ENCODE measurements at places on chromosomes 4 and X. TPM values are rescaled to one million over a fixed set of nuclear protein-coding genes. Genes with fewer than 3 reads are reported as not detected.
A peak's percentile ranks its signal among the peaks of the same experiment; 100 is the strongest.

The SCML2 gene
- 1.4 TPM for total RNA-seq

The F8A2 gene
- total RNA-seq = not detected

The CFAP299 gene
- 1.1 TPM for total RNA-seq

The OTUD6A gene
- not detected for total RNA-seq

The CDX4 gene
- total RNA-seq = not detected

DNA sequence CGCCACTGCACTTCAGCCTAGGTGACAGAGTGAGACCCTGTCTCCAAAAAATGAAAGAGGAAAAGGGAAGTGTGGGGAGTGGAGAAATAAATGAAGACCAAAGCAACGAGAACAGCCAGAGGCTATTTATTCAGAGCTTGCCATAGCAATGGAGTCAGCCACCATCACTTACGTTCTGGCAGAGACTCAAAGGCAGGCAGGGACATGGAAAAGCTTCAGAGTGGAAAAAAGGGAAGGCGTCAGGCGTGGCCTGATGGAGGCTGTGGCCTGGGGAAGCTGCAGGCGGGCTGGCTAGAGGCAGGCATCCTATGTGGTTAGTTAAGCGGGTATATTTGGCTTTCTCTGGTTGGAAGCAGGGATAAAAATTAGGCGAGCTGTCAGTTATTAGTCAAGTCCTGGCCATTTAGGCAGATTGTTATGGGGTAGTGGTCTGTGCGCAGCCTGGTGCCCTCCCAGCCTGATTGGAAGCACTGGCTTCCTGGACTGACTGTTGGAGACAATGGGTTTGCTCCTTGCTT is 73.3 kb downstream of the DCTD start:
- H3K36me3 ChIP-seq = no peaks in the 10 kb centered on the region
- H3K4me3 ChIP-seq = no peak overlapping the region
- H3K4me1 ChIP-seq = no peaks in the 10 kb centered on the region
- no peak overlapping the region for H3K27ac ChIP-seq
- DNase-seq = no peak

DNA sequence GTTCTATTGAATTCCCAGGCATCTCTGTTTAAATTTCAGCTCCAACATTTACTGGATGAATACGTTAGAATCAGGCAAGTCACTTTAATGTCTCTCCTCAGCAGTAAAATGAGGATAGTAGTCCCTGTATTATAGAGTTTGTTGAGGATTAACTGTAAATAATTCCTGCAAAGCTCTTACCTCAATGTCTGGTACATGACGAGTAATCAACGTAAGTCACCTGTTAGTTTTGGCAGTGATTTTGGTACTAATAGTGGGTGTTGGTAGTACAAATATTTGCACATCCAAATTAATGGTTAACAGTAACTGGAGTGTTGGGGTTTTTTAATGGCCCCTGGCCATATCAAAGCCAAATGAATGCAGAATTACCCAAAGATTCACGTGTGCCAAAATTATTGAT is 189.8 kb upstream of the GALNT7 start:
- no peaks in the 10 kb centered on the region for H3K36me3 ChIP-seq
- no peak overlapping the region for H3K4me3 ChIP-seq
- no peaks in the 10 kb centered on the region for H3K4me1 ChIP-seq
- H3K27me3 ChIP-seq = no peaks in the 10 kb centered on the region

- no peak overlapping the region for H3K27ac ChIP-seq
- no peaks in the 10 kb centered on the region for H3K27me3 ChIP-seq
- DNase-seq = no peak
- H3K4me1 ChIP-seq = no peaks in the 10 kb centered on the region
Observed at GRCh38 chr4:169604903-169605331, 7.5 kb downstream of the NEK1 start.

DNA sequence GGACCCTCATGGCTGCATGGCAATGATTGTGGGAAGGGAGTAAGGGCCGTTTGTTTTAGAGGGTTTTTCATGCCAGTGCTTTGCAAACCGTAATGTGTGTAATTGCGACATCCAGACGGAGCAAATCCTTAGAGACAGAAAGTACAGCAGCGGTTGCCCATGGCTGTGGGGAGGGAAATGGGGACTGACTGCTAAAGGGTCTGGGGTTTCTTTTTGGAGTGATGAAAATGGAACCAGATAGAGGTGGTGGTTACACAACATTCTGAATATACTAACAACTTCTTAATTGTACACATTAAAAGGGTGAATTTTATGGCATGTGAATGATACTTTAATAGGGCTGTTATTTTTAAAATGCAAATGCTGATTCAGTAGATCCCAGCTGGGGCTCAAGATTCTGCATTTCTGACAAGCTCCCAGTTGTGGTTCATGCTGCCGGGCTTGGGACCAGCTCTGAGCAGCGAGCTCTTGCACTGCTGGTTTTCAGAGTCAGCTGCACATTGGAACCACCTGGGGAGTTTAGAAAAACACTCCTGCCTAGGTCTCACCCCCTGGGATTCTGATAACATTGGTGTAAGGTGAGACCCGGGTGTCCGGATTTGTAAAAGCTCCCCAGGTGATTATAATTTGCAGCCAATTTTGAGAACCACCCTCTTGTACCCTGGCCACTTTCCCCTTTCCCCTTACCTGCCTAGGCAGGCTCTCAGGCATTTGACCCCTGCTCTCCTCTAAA is 47.7 kb downstream of the PRPS1 start:
- peak overlapping the region; percentile 64 for H3K4me3 ChIP-seq
- H3K4me1 ChIP-seq = peaks cover 22% of the 10 kb centered on the region
- H3K27me3 ChIP-seq = peaks cover 2% of the 10 kb centered on the region
- H3K27ac ChIP-seq = peak overlapping the region; percentile 93
- no peaks in the 10 kb centered on the region for H3K36me3 ChIP-seq

DNA sequence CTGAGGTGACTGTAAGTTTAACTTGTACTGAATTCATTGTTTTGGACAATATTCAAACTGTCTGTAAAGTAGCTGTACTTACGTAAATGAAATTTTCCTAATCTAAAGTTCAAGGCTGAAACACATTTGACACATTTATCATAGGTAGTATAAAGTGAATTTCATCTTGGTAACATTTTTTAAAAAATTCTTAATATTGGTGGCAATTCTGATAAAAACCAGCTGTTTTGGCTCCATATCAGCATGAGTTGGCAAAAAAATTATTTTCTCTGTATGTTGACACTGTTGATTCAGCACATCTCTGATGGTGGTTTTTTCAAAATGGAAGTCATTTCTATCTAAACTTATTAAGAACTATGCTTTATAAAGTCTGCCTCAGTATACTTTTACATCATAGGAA is 30.9 kb downstream of the CXorf58 start:
- H3K4me1 ChIP-seq = no peaks in the 10 kb centered on the region
- no peak for DNase-seq
- no peaks in the 10 kb centered on the region for H3K36me3 ChIP-seq

- H3K36me3 ChIP-seq = no peaks in the 10 kb centered on the region
- H3K27me3 ChIP-seq = no peaks in the 10 kb centered on the region
- peak within 1 kb of the TSS; percentile 76 for H3K4me3 ChIP-seq
- no peaks in the 10 kb centered on the region for H3K4me1 ChIP-seq
- peak within 1 kb of the TSS; percentile 73 for H3K27ac ChIP-seq
Observed at GRCh38 chr4:72568959-72569718, at the start of gene ADAMTS3. ADAMTS3 (minus strand) TSS chr4:72569221; CDS start chr4:72568762, 459 bp downstream.

DNA sequence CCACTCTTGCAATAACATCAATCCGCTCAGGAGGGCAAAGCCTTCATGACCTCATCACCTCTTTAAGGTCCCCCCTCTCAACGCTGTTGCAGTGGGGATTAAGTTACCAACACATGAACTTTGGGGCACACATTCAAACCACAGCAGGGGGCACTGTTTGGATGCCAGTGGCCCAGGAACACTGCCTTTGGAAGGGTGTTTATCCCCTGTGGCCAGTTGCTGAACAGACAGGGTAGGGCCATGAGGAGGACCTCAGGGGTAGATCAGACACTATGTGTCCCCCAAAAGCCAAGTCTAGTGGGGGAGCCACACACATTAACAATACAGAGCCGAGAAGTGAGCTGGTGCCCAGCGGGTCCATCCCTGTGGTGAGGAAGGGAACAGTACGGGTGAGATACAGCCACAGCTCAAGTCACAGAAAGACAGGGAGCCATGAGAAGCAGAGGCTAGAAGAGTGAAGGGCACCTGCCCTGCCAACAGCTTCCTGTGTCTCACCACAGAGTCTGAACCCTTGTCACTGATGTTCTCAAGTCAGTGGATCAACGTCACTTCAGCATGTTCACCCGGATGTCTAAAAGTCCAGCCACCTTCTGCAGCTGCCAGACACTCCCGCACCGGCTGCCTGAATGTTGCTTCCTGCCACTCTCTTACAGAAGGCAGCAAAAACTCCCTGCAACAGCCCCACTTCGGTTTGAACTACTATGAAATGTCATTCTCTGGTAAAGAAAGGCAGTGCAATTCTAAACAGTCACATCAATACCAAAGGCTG is 19.9 kb upstream of the MXD4 start:
- H3K36me3 ChIP-seq = no peaks in the 10 kb centered on the region
- H3K4me1 ChIP-seq = no peaks in the 10 kb centered on the region
- H3K27me3 ChIP-seq = no peaks in the 10 kb centered on the region
- no peak overlapping the region for H3K4me3 ChIP-seq

GRCh38 chrX:1778817-1779216 is 164.0 kb downstream of the ASMT start:
- H3K4me1 ChIP-seq = no peaks in the 10 kb centered on the region
- no peak for DNase-seq
- H3K27me3 ChIP-seq = no peaks in the 10 kb centered on the region
- no peaks in the 10 kb centered on the region for H3K36me3 ChIP-seq

- no peaks in the 10 kb centered on the region for H3K27me3 ChIP-seq
- H3K36me3 ChIP-seq = no peaks in the 10 kb centered on the region
- H3K27ac ChIP-seq = peak overlapping the region; percentile 9
- peaks cover 2% of the 10 kb centered on the region for H3K4me1 ChIP-seq
Observed at GRCh38 chr4:54277691-54278090, 48.6 kb downstream of the PDGFRA start.

DNA sequence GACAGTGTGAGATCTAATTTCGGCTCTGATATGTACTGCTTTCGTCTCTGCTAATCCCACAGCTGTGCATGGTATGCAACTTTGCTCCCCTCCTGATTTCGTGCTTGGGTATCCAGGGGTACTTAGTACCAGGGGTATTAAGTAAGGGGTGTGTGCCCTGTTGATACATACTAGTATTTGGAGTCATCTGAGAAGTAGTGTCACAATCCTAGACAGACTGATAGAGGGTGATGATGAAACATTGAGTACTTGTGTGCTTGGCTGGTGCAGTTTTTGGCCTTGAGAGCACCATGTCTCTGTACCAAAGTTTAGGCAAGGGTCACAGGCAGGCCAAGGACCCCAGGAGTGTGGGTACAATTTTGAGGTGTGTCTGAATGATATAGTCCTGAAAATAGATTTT is 10.9 kb downstream of the GPAT3 start:
- no peak overlapping the region for H3K4me3 ChIP-seq
- H3K27me3 ChIP-seq = no peaks in the 10 kb centered on the region
- H3K36me3 ChIP-seq = no peaks in the 10 kb centered on the region

- no peaks in the 10 kb centered on the region for H3K27me3 ChIP-seq
- DNase-seq = no peak
- H3K4me3 ChIP-seq = no peak overlapping the region
- H3K4me1 ChIP-seq = no peaks in the 10 kb centered on the region
- no peak overlapping the region for H3K27ac ChIP-seq
- no peaks in the 10 kb centered on the region for H3K36me3 ChIP-seq
Observed at GRCh38 chrX:154317391-154317995, 21.9 kb downstream of the TKTL1 start.

GRCh38 chr4:77264826-77265225 is 107.8 kb downstream of the CCNG2 start:
- H3K36me3 ChIP-seq = no peaks in the 10 kb centered on the region
- no peak for DNase-seq
- H3K4me3 ChIP-seq = no peak overlapping the region
- no peaks in the 10 kb centered on the region for H3K4me1 ChIP-seq
- H3K27ac ChIP-seq = no peak overlapping the region

GRCh38 chr4:116847616-116848015 is 237.8 kb downstream of the TRAM1L1 start:
- H3K4me3 ChIP-seq = no peak overlapping the region
- H3K27me3 ChIP-seq = no peaks in the 10 kb centered on the region
- no peak for DNase-seq
- no peaks in the 10 kb centered on the region for H3K36me3 ChIP-seq

DNA sequence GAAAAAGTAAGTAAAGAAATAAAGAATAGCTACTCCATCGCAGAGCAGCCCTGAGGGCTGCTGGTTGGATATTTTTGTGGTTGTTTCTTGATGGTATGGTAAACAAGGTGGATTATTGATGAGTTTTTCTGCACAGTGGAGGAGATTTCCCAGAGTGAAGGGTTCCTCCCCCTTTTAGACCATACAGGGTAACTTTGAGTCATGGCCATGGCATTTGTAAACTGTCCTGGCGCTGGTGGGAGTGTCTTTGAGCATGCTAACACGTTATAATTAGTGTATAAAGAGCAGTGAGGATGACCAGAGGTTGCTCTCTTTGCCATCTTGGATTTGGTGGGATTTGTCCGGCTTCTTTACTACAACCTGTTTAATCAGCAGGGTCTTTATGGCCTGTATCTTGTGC is 128.2 kb downstream of the ASMT start:
- no peak overlapping the region for H3K4me3 ChIP-seq
- H3K27ac ChIP-seq = no peak overlapping the region
- no peaks in the 10 kb centered on the region for H3K27me3 ChIP-seq
- DNase-seq = no peak
- no peaks in the 10 kb centered on the region for H3K36me3 ChIP-seq

GRCh38 chr4:113673450-113673849 is 88.1 kb downstream of the CAMK2D start:
- H3K4me3 ChIP-seq = no peak overlapping the region
- H3K4me1 ChIP-seq = no peaks in the 10 kb centered on the region
- no peak for DNase-seq

- H3K27ac ChIP-seq = no peak overlapping the region
- no peak overlapping the region for H3K4me3 ChIP-seq
- no peaks in the 10 kb centered on the region for H3K27me3 ChIP-seq
- DNase-seq = no peak
- no peaks in the 10 kb centered on the region for H3K36me3 ChIP-seq
Observed at GRCh38 chr4:141099326-141099725, 33.9 kb downstream of the RNF150 start.

DNA sequence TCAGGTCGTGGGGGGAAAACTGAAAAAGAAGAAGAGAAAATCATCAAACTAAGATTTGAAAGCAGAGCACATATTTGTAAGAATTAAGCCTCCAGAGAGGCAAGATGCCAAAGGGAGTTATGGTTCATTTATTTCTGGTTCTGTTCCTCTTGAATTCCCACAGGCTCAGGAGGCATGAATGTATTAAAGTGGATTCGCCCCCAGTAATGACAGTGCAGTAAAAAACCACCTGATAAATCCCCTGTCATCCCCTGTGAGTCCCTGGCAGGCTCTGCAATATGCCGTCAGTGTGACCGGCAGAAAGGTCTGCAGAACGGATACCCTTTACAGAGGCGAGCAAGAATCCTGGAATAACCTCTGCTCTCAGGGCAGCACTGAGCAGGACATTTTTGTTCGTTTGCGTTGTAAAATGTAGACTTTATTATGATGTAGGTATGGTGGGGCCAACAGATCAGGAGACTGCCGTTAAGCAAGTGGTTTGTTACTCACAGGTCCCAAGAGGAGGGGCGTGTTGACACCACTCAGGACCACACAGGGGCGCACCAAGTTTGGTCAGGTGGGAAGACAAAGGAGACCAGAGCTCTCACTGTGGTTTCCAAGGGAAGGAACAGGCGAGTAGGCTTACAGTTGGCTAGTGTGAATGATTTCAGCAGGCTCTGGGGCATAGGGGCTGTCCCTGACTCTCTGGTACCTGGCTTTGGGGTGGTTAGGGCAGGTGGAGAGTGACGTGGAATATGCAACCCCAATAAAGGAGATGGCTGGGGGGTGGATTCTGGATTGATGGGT is 75.3 kb downstream of the DHRSX start:
- H3K36me3 ChIP-seq = peaks cover 6% of the 10 kb centered on the region
- DNase-seq = no peak
- H3K27me3 ChIP-seq = no peaks in the 10 kb centered on the region
- H3K4me1 ChIP-seq = peaks cover 3% of the 10 kb centered on the region
- H3K27ac ChIP-seq = no peak overlapping the region

All from kidney (tissue), 22 donors.